Osteocyte (in vitro differentiated cells): ENCODE measurements at places on chromosomes 5 and 9.

DNA sequence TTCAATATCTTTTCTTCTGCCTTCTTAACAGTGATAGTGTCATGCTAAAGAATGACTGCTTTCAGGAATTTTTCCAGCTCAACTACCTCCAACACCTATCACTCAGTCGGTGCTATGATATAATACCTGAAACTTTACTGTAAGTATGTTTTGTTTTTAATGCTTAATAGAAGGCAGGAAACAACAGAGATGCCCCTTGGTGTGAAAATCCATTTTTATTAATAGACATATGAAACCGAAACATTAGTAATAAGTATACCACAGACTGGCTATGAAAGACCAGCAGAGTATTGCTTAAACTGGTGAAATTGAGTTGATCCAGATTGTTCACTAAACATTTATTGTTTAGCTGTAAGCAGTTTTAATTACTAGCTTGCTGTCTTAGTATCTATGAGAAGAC, 25.2 kb downstream of the SKP2 start:
- DNase-seq: no peak

GRCh38 chr5:7850395-7851239, at the start of gene CFAP90:
Gene CFAP90, minus strand, starts transcription at chr5:7851133. Its CDS starts 112 bp downstream, at chr5:7851021.
- DNase-seq: peak; percentile 89

GRCh38 chr5:150703762-150704161, 2.9 kb upstream of the RBM22 start:
- DNase-seq: no peak

DNA sequence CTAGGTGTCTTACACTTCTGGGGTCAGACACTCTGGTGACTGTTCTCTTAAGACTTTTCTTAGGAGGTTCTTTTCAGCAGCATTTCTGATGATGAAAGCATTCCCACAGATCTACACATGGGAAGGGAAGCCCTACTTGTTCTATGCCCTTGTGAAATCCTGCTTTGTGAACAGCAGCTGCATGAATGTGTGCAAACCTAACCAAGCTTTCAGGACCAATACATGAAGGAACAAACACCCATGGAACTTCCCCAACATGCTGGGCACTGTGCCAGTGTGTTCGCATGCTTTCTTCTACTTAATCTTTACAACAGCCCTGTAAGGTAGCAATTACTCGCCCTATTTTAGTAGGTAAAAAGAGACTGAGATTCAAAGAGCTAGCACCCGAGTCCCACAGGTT, 439.9 kb upstream of the KLF4 start:
- DNase-seq: no peak

- no peak for DNase-seq
These were observed 89.4 kb downstream of the ZNF474 start for GRCh38 chr5:122218778-122219177.

GRCh38 chr5:57938174-57938557, 455.6 kb upstream of the ACTBL2 start:
- DNase-seq: no peak
